Esophagus muscularis mucosa (tissue), 4 donors: ENCODE measurements at places on chromosomes 6 and 20. TPM values are rescaled to one million over a fixed set of nuclear protein-coding genes. Genes with fewer than 3 reads are reported as not detected.

- no peak for DNase-seq
Measured at GRCh38 chr6:4134841-4135664, at the start of gene ECI2. Gene ECI2, minus strand, starts transcription at chr6:4135575. Its CDS starts 15 bp downstream, at chr6:4135560.

CAGE1 gene
- total RNA-seq: not detected

WFDC8 gene
- not detected for total RNA-seq

KIAA0408 gene
- 41.5 TPM for total RNA-seq

GRCh38 chr6:139308286-139308916 lies 16.6 kb upstream of the TXLNB start:
- no peak for DNase-seq
